Stimulated activated CD8-positive, alpha-beta memory T cell treated with anti-CD3 and anti-CD28 coated beads, Interleukin-7, amount 100 ng/mL, for 24 hours (primary cell): ENCODE measurements at places on chromosomes 12 and 14.

- DNase-seq = no peak
Observed at GRCh38 chr14:29461506-29461905, 466.1 kb downstream of the PRKD1 start.

DNA sequence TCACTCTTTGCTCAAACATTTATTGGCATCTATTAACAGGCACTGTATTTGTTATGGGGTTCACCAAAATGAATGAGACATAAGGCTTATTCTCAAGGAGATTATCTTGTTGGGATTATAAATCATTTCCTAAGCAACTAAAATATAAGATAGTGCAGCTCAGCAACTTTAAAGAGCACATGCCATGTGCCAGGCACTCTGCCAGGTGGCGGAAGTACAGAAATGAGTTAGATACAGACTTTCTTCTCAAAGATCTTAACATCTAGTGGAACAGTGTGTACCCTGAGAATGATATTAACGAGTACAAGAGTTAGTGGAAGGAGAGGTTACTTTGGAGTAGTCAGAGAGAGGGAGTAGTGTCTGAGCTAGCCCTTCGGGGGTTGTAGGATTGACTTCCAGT lies 28.4 kb upstream of the TOMM20L start:
- DNase-seq = no peak

DNA sequence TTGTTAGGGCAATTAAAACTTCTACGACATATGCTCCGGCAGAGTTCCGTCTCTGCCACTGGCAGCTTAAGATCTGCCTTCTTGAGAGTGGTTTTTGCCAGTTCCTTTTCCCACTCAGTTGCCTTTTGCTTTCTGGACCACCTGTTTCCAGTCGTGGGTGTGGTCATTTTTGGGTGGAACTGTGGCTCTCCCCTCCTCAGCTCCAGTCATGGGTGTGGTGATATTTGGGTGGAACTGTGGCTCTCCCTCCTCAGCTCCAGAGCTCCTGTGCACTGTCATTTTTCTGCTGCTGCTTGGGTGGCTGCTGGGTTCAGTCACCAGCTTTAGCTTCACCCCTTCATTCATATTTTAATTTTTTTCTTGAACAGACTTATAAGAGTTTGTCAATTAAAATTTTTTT lies 25.3 kb downstream of the WDR20 start:
- DNase-seq = no peak

- no peak for DNase-seq
Observed at GRCh38 chr12:85663631-85664030, 172.6 kb downstream of the RASSF9 start.

GRCh38 chr14:59925797-59926196 lies 5.9 kb downstream of the LRRC9 start:
- DNase-seq = no peak

DNA sequence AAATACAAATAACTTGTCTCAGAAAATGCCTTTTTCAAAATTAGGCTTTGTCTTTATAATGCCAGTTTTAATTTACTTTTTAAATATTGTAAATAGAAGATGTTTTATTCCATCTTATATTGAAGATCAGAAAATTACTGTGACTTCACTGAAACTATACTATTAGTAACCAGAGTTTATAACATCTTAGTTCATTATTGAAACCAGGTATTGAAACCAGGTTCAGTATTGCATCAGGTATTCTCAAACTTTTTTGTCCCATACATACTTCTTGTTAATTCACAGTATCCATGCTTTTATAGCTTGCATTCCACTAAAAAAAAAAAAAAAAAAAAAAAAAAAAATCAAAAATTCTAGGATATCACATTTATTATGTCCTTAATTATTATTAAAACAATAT lies 227.5 kb downstream of the GXYLT1 start:
- no peak for DNase-seq

DNA sequence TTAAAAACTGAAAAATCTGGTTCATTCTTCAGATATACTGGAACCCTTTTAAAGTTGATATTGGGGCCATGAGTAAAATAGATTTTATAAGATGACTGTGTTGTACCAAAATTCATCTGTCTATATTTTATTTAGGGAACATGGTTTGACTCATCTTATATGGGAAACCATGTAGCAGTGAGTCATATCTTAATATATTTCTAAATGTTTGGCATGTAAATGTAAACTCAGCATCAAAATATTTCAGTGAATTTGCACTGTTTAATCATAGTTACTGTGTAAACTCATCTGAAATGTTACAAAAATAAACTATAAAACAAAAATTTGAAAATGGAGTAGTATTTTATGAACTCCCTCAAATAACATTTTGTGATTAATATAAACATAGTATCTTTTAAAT lies 14.2 kb downstream of the PTGER2 start:
- no peak for DNase-seq

- DNase-seq = no peak
Observed at GRCh38 chr14:74855945-74856344, 20.0 kb downstream of the PROX2 start.

DNA sequence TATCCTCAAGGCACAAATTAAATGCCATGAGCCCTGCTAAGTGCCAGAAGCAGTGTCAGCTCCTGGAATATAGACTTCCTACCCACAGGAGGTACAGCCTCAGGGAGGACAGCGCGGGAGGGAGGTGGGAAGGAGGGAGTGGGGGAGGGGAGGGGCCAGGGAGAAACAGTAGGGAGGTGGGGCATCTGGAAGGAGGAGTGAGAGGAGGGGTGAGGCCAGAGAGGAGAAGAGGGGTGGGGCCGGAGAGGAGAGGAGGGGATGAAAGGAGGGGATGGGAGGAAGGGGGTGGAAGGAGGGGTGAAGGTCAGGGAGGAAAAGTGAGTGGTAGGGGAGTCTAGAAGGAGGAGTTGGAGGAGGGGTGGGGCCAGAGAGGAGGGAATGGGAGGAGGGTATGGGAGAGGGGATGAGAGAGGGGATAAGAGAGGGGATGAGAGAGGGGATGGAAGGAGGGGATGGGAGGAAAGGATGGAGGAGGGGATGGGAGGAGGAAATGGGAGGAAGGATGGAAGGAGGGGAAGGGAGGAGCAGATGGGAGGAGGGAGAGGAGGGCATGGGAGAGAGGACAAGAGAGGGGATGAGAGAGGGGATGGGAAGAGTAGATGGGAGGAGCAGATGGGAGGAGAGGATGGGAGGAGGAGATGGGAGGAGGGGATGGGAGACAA lies 9.2 kb upstream of the CCDC197 start:
- no peak for DNase-seq

- no peak for DNase-seq
Observed at GRCh38 chr12:73125148-73125547, 853.0 kb downstream of the TRHDE start.

DNA sequence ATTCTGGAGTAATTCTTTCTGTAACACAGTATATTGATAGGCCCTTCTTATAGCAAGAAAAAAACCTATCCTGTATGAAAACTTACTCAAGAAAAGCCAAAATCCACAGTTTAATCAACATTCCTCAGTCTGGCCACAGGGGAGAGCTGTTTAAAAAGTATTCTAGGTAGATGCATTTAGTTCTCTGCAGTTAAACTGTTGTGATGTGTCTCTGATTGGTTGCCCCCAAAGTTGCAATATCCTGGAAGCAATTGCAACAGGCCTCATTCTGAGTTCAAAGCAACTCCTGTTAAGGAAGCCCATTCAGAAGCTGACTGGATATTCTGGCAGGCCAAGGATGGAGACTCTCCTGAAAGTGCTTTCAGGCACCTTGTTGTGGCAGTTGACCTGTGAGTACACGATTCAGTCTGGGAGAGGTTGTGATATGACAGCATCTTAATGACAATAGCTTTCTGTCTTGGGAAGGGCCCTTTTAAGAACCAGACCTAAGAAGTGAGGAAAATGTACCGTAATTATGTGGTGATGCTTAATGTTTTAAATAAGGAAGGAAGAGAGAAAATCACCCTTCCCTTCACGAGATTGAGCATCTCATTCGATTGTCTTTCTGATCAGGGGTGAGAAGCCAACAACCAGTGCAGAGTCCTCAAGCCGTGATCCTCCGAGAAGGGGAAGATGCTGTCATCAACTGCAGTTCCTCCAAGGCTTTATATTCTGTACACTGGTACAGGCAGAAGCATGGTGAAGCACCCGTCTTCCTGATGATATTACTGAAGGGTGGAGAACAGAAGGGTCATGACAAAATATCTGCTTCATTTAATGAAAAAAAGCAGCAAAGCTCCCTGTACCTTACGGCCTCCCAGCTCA lies 420.7 kb downstream of the DAD1 start:
- DNase-seq = no peak

DNA sequence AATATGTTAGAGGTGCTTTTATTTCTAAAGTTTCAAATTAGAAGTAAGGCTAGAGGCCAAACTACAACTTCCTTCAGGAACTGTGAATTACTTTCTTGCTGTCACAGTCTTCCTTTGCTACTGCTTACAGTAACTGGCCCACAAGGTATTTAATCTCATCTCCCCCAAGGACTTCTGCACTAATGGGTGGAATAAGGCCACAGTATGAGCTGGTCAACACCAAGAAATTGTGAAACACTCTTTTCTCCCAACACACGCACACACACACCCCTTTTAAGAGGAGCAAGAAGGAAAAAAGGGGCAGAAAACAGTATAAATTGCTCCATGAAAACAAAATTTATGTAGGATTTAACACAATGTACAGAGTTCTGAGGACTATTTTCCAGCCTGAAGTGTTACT lies 45.6 kb downstream of the SCAF11 start:
- DNase-seq = no peak

- DNase-seq = no peak
Observed at GRCh38 chr12:57607958-57608663, 3.1 kb upstream of the ARHGEF25 start.
